ENCODE measurements at places on chromosomes 1 and 21. TPM values are rescaled to one million over a fixed set of nuclear protein-coding genes. Genes with fewer than 3 reads are reported as not detected.

The CRP gene
- total RNA-seq: not detected

DNA sequence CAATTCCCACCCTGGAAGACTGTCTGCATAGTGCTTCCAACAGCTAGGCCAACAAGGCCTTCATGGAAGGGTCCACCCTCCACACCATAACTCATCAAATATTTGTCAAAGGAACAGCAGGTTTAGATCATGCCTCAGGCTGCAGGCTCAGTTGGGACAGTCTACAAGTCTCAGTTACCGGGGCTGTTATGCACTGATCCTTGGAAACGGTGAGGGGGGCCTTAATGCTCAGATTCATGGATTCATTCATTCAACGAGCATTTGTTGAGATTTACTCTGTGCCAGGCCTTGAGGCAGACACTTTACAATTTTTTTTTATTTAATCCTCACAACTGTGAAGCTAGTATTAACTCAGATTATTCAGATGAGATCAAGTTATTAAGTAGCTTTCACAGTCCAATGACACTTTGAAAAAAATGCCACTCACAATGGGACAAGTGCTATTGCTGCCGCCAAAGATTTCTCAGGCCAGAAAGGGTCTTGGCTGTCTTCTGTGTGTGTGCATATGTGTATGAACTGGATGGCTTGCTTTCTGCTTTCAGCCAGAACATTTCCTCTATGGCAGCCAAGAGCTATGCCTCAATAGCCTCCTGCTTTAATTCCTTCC lies 8.9 kb upstream of the C1orf216 start:
- DNase-seq: no peak

DNA sequence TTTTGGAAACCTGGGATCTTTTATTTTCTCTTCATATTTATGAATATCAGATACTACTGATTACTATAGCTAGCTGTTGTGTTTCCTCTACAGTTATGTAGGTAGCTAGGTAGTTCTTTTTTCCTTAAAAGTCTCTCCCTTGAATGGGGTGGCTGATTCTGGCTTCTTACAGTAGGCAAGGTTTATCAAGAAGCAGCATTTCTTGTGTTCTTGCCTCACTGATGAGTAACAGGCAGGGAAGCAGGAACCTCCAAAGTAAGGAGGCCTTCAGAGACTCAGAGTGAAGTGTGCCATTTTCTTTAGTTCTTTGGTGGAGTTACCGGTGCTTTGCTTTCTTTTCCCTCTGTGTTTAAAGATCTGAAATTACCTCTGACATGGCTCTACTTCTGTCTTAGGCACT lies 56.0 kb downstream of the ZMYM4 start:
- DNase-seq: no peak

- no peak for DNase-seq
Measured at GRCh38 chr1:45880930-45881329, 77.5 kb downstream of the MAST2 start.

DNA sequence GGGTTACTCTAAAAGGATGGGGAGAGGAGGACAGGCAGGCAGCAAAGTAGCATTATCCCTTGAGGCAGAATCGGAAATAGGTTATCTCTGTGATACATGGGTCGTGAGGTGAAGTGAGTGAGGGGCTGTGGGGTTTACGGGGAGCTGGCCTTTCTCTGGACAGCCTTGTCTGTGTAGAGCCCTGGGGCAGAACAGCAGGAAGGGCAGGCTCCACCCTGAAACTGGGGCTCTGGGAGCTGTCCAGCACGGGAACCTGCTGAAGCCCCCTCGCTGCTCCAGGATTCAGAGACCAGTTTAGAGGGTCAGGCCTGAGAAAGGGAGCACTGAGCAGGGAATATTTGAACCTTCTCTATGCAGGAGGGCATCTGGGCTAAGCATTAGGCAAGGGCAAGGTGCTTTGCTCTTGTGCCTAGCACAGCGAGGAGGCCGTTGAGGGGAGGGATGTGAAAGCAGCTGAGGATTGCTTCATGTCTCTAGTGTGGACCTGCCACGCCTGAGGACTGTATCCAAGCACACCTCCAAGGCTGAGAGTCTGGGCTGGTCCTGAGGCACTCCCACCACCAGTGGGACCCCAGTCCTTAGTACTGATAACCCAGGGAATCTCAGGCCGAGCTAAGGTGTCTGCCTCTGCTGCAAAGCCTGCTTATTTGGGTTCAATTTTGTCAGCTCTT lies 55.8 kb downstream of the NAV1 start:
- no peak for DNase-seq

- no peak for DNase-seq
Measured at GRCh38 chr1:223504741-223505140, 111.5 kb downstream of the CCDC185 start.

DNA sequence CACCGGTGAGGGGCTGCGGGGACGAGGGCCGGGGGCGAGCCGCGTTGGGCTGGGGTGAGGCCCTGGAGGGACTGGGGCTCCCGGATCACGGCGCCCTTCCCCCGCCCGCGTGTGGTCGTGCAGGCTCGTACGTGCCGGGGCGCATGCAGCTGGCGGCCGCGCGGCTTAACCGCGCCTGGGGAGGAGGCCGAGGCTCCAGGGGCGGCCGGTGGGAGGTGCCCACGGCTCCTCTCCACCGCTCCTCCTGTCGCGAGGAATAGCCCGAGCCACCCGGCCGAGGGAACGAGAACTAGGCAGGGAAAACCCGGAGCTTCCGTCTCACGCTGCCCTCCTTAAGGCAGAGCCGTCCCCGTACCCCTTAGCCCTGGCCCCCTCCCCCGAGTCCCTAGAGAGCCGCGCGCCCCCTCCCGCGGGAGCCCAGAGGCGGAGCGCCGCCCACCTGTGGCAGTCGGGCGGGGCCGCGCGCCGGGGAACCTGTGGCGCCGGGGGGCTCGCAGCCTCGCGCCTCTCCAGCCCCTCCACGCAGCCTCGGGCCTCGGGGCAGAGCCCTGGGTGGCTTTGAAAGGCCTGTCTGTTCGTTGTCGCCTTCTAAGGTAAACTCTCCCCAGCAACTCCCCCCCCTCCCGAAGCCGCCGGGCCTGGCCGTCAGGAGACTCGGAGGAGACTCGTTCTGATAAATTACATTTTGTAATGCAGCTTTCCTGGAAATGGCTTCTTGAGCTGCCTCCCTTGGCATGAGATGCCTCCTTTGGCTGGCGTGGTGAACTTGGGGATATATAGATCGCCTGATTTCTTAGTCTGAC lies 746 bp downstream of the AK4 start:
- peak; percentile 27 for DNase-seq

The LYPD8 gene
- not detected for total RNA-seq

The TNFRSF4 gene
- 3.7 TPM for total RNA-seq

DNA sequence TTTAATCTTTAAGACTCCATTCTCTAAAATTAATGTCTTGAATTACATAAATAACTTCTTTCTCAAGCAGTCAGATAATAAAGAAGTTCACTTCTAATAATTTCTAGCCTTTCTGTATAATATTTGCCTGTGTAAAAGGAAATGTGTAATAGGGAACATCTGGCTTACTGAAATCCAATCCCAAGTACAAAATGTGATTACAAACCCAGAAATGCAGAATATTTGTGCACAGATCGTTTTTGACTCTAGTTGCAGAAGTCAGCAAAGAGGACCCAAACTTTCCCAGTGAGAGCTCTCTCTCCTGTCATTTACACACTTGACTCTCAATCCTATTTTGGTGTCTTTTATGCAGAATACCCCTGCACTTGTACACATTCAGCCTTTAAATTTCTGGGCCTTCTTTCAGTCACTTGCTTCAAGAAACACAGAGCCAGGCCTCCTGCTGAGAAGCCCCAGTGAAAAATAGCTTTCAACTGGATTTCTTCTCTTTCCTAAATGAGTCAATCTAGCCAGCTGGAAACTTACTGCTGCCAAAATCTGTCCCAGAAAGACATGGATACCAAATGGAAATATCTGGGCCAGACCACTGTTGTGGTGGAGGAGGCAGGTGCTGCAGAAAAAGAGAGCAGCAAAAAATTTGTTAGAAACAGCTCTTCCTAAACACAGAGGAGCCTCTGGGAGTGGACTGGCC lies 68.5 kb upstream of the ADAM30 start:
- DNase-seq: no peak

Measured in dermis microvascular lymphatic vessel endothelial cell (primary cell).